ENCODE measurements at places on chromosomes 7 and 10.

DNA sequence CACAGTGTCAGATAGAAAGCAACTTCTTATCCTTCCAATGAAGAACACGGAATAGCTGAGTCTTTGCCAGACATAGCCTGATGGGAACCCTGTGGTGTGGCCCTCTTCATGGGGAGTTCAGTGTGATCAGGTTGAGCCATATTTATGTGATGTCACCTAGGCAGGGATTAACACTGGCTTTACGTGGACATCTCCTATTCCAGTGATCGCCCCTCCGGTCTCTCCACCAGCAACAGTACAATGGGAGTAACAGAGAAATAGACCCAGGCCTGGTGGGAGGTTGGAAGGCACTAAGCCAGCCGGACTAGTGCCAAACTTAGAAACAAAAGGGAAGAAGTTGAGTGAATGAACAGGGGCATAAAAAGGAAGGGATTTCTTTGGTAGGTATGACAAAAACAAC lies 358.1 kb downstream of the PRPF18 start:
- no peak for DNase-seq

- DNase-seq: no peak
Observed at GRCh38 chr10:35874311-35875015, 232.4 kb upstream of the FZD8 start.

DNA sequence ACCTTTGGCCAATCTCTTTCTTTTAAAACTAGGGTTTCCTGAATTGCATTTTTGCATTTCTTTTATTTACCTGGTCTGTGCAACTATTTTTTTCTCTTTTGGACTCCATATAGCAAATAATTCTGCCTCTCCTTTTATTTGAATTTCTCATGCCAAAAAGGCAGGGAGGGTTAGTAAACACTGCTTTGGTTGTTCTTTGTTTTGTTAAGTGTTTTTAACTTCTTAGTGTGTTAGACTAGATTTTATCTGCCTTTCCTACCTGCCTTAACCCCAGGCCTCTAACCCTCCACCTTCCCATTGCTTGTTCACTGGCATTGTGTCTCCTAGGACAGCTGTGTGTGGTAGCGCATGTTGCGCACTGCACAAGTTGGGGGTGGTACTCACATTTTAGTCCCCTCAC lies 18.1 kb downstream of the ZMIZ1 start:
- no peak for DNase-seq

DNA sequence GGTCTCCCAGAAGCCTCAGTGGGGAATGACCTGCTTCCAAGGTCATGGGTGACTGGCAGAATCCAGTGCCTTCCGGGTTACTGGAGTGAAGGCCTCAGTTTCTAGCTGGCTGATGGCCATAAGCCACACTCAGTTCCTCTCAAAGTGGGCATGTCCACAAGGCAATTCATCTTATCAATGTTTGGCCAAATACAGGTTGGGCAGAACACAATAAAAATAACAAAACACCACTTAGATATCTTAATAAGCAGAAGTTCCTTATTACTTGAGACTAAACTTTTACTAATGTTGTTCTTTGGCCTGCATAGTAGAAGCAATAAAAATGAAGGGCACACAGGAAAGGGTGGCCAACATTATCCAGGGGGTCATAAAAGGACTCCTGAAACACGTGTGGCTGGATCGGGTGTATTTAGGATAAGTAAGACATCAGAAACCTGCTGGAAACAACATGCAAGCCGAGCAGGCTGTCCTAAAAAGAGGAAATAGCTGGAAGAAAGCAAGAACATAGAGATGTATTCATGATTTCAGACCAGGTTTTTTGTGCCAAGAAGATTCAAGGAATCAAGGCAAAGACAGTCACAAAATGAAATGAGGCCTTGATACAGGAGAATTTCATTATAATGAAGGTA lies 19.6 kb upstream of the AKR1C2 start:
- no peak for DNase-seq

GRCh38 chr10:69716711-69717560 lies 84.8 kb upstream of the COL13A1 start:
- DNase-seq: peak; percentile 54

DNA sequence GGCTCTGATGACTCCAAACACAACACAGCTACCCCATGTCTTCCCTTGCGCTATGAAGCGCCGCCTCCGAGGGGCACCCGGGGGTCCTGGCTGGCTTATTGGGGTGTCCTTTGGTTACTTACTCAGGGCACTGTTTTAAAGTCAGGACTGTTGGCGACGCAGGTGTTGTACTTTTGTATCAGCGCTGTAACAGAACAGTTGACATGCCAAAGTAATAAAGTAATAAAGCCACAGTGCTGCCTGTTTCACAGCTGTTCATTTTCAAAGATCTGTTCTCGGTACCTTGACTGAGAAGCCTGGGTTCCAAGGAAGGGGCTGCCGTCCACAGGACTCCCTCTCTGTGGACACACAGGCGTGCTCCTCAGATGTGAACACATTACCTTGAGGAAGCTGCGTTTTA lies 64.1 kb downstream of the WDR37 start:
- no peak for DNase-seq

DNA sequence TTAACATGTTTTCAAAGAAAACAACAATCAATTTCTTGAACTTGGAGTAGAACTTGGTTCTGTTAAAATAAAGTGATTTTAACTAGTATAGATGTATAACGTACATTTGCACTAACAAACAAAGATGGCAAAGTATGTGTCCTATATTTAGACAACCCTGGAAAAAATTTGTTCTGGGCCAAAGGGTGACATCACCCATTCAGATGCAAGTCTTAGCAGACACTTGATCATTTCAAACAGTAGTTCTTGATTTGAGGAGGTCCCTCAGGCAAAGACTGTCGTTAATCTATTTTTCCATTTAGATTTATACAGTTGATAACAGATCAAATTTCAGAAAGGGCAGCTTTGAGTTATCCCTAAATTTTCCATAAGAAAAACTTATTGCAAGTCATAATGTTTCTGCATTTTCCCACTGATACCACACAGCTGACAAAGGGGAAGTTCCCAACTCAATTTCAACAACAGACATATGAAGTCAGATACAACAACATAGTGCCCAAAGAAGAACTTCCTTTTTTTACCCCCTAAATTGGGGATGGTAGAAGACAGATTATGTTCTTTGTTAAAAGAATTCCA lies 5.2 kb downstream of the NMT2 start:
- DNase-seq: no peak

DNA sequence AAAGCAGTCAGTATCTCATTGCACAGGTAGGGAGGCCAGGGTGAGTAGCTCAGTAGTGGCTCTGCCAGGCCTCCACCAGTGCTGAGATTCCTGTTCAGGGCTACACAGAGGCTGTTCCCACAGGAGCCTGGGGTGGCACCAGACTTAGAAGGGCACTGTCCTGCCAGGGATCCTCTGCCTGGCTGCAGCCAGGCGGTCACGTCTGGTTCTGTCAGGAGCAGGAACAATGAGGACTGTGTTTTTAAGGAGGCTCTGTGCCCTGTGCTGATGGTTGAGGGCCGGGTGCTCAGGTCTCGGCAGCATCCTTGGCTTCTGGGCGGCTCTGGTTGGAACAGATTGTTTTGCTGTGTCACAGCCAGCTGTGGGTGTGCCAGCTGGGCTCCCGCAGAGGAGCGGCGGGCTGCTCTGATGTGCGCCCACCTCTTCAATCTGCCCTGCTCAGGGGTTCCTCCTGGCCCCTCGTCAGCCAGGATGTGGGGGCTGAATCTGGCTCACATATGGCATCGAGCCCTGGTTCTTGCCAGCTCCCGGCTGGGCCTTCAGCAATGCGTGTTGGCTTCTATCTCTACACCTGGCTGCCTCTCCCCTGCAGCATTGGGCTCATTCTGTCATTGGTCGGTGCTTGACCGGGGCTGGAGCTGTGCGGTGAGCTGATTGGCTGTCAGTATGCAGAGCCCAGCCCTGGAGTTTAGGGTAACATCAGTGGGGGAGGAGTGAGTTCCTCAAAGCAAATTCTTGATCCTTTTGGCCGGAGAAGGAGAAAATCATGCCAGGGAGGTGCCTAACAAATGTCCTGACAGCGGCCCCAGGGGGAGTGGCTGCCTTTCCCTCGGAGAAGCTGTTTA lies 41.2 kb downstream of the TACR2 start:
- DNase-seq: peak; percentile 96

DNA sequence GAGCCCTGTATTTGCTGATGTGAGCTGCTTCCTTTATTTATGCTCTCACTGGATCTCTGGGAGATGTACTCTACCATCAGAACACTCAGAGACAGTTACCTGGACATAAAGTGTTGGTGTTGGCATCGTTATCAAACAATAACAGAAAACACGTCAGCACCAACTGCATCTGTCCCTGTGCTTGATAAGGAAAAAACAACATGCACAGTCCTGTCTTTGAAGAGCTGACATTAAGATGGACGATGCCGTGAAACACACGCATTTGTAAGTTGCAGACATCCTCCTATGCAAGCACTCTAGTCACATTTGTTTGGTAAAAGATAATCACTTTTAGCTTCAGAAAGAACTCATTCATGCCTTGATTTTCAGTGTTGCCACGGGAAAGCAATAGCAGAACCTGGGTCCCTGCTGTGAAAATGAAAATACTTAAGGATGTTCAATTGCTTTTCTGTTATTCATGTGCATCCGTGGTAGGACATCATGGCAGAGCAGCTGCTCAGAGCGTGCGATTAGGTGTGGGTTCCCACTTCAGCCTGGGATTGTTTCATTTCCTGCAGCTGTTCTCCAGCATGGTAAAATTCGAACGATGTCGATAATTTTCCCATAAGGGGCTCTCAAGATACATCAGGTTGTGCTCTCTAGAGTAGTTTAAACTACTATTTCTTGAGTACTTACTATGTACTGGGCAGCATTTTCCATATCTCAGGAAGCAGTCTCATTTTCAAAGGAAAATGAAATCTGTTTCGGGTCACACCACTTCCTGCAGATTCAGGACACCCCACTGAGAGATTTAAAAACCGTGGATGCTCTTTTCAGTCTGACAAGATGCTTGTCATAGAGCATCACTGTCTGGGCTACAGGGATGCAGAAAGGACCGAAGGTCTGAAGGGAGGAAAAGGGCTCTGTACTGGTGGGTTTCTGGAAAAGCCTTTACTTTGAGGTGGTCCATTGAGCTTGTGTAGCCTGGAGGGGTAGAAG lies 248.7 kb downstream of the CAMK1D start:
- DNase-seq: peak; percentile 50

GRCh38 chr7:140656548-140657515 lies 15.9 kb upstream of the ADCK2 start:
- no peak for DNase-seq

- no peak for DNase-seq
Observed at GRCh38 chr10:108735380-108735779, 1187.9 kb downstream of the XPNPEP1 start.

DNA sequence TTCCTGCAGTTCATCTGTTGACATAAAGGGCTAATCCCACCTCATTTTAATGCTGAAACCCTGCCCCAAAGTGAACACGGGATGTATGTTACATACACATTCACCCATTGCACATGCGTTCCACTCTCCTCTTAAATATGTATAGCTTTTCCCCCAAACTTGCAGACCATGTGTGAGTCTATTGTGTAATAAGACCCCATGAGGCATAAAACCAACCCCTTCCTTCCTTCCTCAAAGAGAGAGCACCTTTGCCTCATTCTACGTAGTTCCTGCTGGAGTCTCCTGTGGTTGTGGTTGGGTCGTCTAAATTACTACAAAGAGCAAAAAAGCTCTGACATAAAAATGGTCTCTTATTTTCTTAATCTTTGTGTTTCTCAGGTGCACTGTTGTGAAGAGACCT lies 345.7 kb upstream of the KLF6 start:
- no peak for DNase-seq
